ENCODE measurements at places on chromosomes 7 and 10.

- no peak for DNase-seq
Measured at GRCh38 chr7:2884161-2884560, 40.1 kb upstream of the GNA12 start.

DNA sequence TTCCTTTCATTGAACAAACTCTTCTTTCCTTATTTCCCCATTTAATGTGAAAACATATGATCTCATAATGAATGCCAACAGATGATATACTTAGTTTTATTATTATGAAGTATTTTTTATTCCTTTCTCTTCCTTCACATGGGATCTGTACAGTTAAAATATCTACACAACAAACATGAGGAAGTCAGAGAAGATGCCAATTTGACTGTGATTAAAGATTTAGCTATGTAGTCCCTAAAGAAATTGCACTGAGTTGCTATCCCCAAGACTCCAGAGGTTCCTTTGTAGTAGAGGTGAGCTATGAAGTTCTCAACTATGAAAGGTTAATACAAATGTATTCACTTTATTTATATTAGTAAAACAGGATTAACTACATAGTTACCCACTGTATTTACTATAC, 60.6 kb upstream of the LRRN3 start:
- DNase-seq, result no peak

- DNase-seq, result no peak
Measured at GRCh38 chr7:3260401-3260715, 40.7 kb upstream of the SDK1 start.

DNA sequence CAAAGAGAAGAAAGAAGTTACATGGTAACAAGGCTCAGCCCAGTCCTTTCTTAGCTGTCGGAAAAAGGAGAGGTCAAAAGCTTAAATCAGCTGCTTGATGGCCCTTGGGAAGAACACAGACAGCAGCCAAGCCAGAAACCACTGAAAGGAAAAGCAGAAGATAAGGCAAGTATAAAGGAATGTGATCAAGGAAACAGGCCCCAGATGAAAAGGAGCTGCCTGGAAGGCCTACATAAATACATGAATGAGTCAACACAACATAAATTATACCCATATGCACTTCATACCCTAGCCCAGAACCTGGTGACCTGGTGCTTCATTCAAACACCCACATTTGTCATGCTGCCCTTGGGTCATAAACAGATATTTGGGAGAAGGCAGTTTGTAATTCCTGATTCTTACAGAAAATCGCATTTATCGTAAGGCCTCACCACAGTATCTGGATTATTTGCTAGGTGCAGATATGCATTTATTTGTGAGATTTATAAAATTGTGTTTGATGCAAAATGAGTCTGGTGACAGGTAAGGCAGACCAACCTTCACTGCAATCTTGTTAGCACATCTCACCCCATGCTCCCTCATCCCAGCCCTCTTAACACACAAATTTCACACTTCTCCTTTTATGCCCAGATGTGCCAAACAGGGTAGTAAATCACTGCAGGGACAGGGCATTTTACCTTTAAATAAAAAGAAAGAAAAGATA, 94.9 kb upstream of the KCNIP2 start:
- no peak for DNase-seq

DNA sequence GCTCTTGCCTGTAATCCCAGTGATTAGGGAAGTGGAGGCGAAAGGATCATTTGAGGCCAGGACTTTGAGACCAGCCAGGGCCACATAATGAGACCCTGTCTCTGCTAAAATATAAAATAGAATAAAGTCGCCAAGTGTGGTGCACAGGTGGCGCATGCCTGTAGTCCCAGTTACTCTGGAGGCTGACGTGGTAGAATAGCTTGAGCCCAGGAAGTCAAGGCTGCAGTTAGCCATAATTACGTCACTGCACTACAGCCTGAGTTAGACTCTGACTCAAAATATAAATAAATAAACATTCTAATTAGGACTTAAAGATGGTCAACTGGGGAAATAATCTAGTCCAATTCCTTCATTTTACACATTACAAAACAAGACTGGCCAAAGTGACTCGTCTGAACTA, 768 bp downstream of the CHCHD2 start:
- DNase-seq, result peak; percentile 21

DNA sequence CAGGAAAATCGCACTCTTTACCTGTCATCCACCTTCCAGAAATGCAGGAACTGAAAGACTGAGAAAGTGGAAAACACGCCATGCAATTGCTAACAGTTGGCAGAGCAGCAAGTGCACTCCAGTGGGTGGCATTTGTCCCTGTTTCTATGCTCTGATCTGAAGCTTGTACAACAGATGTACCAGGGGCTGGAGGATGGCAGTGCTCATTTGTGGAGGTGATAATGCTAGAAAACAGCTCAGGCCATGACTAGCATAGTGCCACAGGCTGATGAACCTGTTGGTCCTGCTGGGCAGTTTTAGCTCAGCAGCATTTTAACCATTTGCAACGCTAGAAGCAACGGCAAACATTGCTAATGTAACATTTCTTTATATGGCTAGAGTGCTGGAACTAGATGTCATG, 199.9 kb upstream of the NRP1 start:
- no peak for DNase-seq

GRCh38 chr10:43106256-43107091, 29.6 kb downstream of the RET start:
- DNase-seq, result no peak

DNA sequence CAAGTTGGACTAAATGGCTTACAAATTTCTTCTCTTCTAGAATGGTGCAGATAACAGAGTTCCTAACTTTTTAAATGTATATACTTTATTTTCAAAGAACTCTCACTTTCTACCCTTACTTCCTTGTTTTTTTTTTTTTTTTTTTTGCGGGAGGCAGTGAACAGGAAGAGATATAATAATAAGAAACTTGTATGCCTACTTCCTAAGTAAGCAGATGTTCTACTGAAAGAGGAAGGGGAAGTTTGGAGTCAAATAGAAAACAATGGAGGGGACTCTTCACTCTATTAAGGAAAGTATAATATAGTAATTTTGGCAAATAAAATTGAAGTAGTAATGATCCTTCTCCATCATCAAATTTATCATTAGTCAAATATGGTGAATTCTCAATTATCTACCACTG, 754.0 kb downstream of the KCNMA1 start:
- no peak for DNase-seq

DNA sequence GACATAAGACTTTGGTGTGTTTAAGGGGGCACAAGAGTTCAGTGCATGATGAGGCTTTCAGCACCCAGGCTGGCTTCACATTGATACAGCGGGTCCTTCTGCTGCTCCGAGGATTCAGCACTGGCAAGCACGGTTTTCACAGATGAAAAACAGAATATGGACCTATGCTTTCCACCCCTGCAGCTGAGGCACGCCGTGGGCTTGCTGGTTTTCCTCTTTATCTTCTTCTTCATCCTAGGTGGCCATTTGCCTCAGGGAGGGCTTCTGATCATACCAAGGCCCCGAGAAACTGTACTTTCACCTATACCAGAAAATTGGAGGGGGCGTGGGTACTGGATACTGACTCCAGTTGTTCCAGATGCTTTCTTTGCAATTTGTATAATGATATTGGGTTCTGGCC, 277.1 kb upstream of the ZNF32 start:
- no peak for DNase-seq

GRCh38 chr10:99560277-99561126, 27.8 kb downstream of the NKX2-3 start:
- DNase-seq, result peak; percentile 19

GRCh38 chr7:28976022-28976421, 17.9 kb upstream of the TRIL start:
- DNase-seq, result no peak

- no peak for DNase-seq
Measured at GRCh38 chr10:74051736-74052342, 53.9 kb downstream of the VCL start.

GRCh38 chr10:128130051-128130450, 3.8 kb upstream of the MKI67 start:
- no peak for DNase-seq

DNA sequence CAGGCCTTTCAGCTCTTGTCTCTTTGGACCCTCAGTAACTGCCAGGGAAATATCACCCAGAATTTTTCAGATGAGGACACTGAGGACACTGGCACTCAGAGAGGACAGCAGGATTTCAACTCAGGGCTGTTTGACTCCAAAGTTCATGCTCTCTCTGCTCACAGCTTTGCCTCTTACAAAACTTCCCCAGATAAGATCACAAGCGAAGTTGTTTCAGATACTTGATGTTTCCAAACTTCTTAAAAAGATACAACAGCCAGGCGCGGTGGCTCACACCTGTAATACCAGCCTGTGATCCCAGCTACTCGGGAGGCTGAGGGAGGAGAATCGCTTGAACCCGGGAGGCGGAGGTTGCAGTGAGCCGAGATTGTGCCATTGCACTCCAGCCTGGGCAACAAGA, 32.4 kb upstream of the ZRANB1 start:
- no peak for DNase-seq

- DNase-seq, result no peak
Measured at GRCh38 chr7:69622014-69622835, 23.9 kb downstream of the AUTS2 start.

DNA sequence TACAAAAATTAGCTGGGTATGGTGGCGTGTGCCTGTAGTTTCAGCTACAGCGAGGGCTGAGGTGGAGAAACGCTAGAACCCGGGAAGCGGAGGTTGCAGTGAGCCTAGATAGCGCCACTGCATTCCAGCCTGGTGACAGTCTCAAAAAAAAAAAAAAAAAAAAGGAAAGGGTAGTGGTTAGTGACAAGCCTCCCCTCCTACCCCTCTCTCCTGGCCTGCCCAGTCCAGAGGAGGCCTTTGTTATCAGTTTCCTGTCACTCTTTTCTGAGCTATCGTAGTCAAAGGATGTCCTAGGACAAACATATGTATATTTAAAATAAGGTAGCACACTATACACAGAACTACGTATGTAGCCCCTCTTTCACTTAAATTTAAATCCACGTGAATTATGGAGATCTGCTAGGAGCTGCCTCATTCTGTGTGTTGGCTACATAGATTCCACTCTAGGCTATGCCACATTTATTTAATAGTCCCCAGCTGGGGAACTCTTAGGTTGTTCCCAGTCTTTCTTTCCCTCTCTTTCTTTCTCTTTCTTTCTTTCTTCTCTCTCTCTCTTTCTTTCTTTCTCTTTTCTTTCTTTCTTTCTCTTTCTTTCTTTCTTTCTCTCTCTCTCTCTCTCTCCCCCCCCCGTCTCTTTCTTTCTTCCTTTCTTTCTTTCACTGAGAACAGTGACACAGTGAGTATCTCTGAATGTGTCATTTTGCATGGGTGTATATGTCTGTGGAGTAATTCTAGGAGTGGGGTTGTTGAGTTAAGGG, 3.9 kb downstream of the TSPAN15 start:
- no peak for DNase-seq

DNA sequence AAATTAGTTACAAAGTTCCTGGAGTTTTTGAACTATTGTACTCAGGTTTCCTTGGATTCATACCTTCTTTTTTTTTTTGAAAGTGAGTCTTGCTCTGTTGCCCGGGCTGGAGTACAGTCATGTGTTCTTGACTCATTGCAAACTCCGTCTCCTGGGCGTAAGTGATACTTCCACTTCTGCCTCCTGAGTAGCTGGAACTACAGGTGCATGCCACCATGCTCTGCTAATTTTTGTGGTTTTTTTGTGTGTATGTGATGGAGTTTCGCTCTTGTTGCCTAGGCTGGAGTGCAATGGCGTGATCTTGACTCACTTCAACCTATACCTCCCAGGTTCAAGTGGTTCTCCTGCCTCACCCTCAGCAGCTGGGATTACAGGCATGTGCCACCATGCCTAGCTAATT, 22.3 kb downstream of the MCM10 start:
- no peak for DNase-seq

DNA sequence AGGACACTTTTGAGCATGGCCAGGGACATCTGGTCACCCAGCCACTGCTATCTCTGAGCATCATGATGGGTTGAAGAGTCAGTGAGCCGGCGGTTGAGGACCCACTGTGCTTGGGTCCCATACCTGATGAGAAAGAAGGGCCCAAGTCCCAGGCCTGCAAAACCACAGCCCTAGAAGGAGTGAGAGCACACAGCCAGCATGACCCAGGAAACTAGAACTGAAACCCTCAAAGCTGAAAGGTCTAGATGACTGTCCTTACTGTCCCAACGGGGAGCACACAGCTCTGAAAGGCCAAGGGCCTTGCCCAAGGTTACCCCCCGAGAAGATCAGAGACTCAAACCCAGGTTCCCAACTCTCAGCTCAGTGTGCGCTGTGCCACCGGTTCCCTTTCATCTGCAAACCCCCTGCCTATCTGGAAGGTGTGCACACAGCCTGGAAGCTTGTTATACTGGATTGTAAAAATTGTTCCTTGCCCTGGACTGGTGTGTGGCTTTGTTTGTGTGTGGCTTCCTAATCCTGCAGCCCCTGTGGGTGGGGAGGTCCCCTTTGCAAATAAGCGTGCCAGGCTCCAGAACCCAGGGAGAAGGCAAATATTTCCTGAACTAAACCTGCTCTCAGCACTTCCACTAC, 22.6 kb upstream of the PSAP start:
- no peak for DNase-seq

DNA sequence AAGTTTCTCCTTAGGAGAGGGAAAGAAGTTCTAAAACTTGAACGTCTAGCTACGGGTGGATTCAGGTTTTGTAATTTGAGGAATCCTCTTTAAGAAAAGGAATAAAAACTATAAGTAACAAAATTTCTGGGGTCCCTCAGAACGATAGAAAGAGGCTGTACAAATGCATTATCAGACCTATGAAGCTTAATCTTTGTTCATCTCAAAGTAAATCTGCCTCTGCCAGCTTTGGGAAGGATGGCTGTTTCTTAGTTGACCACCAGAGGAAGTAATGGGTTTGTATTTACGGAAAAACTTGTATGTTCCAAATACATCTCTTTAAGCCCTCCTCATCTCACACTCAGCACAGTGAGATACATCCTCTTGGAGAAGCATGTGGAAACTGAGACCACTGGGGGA, 864 bp downstream of the PSTK start:
- DNase-seq, result no peak

DNA sequence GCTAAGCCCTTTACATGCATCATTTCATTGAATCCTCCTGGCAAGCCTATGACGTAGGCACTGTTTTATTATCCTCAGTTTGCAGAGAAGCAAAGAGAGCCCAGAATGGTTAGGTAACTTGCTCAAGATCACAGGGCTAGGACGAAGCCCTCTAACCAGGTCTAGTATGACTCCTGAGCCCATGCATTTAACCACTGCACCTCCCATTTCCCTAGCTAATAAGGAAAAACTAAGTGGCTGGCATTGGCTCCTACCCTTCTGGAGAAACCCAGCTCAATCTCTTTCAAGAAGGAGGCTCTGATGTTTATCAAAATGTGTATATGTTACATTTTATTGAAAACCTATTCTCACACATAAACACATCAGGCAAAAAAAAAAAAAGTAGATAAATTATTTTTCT, 19.8 kb downstream of the MYOF start:
- no peak for DNase-seq

Data from right kidney (tissue), 9 donors.